ENCODE measurements at places on chromosomes 4 and X.

GRCh38 chrX:11381464-11381863 lies 88.3 kb downstream of the AMELX start:
- DNase-seq: peak; percentile 86

DNA sequence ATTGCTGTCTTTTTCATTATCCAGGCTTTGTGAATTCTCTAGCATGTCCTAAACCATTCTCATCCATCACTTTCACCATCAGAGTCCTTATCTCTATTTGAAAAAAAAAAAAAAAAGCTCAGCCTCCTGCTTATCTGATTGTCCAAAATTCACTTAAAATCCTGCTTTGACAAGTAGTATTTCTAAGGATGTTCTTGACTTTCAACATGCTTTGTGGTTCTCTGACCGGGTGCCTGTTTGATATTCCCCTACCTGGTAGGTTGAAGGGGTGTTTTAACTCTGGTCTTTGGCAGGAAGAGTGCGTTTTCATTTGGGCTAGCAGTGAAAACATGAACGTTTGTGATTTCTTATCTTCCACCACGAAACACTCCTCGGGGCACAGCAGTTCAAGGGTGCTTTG lies 17.3 kb upstream of the BBS12 start:
- DNase-seq: peak; percentile 24

DNA sequence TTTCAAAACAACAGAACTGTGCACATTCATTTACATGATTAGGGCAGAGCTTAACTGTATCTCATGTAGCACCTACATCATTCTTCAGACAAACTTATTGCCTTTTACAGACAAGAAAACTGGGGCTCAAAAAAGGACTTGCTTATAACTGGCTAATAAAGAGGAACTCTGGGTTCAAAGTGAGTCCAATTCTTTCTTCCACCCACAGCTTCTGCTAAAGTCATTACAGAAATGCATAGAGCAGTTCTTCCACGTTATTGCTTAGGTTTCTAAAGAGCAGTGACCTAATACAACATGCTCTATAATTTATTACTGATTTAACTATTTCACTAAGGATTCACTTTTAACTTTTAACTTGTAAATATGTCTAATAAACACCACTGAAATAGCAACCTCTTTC lies 60.6 kb downstream of the ELOVL6 start:
- DNase-seq: peak; percentile 27

DNA sequence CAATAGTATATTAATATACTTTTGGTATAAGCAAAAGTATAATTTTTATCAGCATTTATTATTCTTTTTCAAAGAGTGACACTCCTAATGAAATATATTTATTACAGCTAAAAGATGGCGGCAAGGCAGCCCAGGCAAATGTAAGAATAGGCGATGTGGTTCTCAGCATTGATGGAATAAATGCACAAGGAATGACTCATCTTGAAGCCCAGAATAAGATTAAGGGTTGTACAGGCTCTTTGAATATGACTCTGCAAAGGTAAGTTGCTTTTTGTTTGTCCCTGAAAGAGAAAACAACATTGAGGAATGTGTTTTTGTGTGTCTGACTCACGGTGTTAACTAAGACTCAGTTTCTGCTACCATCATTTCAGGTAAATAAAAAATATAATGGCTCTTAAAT lies 71.9 kb downstream of the PDLIM5 start:
- no peak for DNase-seq

GRCh38 chr4:27272217-27272616 lies 411.6 kb downstream of the STIM2 start:
- no peak for DNase-seq

GRCh38 chrX:23788946-23789345 lies 6.0 kb downstream of the SAT1 start:
- no peak for DNase-seq

DNA sequence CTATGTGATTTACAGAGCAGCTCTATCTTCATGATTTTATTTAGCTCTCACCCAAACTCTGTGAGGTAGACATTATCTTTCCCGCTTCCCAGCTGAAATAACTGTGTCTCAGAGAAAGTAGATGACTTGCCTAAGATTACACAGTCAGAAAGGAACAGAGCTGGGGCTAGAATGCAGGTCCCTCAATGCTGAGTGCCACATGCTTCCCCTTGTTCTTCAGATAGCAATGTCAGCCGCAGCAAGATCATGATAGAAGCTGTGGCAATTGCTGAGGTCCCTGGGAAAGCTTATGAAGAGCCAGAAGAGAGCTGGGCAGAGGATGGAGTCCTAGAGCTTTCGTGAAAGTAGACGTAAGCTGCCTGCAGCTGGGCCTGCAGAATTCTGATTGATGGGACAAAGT lies 11.1 kb upstream of the GABRE start:
- no peak for DNase-seq

- no peak for DNase-seq
Observed at GRCh38 chrX:15888062-15888461, 33.4 kb upstream of the AP1S2 start.

DNA sequence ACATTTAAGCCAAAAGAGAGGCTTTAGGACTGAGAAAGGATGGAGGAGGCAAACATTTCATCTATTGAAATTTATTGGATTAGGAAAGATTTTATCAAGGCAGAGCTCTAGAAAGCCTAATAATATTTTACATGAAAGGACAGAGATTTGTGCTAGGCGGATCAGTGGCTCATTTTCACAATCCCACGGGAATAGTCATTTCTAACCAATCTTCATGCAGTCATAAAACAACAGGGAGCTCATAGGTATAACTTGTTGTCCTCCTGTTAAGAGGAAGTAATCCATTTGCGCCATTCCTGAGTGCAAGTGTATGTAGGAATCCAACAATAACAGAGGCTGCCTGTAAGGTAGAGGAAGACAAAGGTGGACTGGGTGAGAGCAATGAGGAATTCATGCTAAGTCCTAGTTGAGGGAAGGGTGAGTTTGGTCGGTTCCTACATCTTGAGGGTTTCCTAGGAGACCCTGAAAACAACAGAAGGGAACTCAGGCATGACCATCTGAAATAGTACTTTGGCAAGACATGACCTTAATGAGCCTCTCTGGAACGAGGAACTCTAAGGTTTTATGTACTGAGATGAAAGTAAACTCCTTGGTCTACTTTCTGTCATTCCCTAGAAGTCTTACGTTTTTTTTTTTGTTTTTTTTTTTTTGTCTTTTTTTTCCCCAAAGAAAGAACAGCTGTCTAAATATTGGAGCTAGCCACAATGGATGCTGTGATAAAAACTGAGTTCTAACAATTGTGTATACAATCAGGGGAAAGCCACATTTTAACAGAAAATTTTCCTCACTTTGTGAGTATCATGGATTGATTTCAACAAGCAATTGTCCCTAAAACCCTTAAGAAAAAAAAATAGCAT lies 89.7 kb downstream of the GEMIN8 start:
- no peak for DNase-seq

- DNase-seq: no peak
Observed at GRCh38 chr4:127446427-127446885, 186.3 kb upstream of the INTU start.
